Activated CD8-positive, alpha-beta memory T cell treated with anti-CD3 and anti-CD28 coated beads, Interleukin-2, amount 10 ng/mL, durations not matched to agents 7 days and 5 days (primary cell): ENCODE measurements at places on chromosomes 6 and 20. TPM values are rescaled to one million over a fixed set of nuclear protein-coding genes. Genes with fewer than 3 reads are reported as not detected.

- DNase-seq = no peak
These were observed 65.7 kb downstream of the PSMG4 start for GRCh38 chr6:3324262-3324942.

CCN5 gene
- not detected for total RNA-seq

DNA sequence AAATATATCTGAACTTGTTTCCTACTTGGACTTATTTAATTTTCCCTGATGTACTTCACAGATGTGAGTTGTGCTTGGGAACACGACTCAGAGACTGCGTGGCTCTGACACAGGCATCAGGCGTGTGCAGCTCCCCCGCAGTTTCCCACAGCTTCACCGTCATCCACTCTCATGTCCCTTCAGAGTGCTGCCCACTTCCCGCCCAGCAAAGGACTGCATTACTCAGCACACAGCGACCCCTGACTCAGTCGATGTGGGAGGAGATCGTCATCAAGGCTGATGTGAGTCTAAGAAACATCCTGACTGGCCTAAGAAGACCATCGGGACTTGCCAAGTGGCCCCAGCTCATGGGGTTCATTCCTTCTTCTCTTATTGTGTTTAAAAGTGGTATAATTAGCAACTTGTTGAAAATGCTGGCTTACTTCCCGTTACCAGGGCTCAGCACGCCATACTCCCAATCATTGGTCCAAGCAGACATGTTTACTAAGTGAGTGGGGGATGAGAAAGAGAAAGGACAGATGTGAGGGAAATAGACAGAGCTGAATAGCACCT, 539.4 kb upstream of the JARID2 start:
- peak; percentile 75 for DNase-seq

NOX3 gene
- not detected for total RNA-seq

- DNase-seq = no peak
These were observed 5.1 kb upstream of the KIAA0408 start for GRCh38 chr6:127464161-127464880.

- DNase-seq = no peak
These were observed 10.8 kb upstream of the WTAP start for GRCh38 chr6:159716247-159717096.

DNA sequence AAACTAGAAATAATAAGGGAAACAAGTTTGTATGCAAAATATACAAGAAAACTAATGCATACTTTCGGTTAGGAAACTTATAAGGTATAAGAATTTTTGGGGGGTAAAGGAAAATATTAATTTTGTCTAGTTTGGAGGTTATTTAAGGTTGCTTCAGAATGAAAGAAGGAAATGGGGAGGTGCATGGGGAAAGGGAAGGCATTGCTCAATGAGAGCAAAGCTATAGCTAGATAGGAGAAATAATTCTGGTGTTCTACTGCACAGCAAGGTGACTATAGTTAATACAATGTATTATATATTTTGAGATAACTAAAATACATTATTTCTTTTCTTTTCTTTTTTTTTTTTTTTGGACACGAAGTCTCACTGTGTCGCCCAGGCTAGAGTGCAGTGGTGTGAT, 5.4 kb upstream of the MYMX start:
- no peak for DNase-seq

DNA sequence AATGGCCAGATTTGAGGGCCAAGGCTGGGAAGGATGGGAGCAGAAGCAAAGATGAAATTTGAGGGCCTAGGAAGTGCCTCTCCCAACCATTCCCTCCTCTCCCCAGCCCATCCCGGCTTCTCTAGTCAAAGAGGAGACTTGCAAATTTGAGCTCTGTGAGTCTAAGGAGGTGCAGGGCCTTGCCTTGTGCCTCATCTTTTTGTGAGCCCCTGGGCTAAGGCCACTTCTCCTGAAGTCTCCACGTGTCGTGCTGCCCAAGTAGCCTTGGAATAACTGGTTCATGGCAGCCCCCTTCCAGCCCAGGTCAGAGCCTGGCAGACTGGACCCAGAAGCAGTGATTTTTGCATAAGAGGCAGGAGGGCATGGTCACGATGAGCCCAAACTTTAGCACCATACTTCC, 6.7 kb downstream of the PTGIS start:
- DNase-seq = no peak

DNA sequence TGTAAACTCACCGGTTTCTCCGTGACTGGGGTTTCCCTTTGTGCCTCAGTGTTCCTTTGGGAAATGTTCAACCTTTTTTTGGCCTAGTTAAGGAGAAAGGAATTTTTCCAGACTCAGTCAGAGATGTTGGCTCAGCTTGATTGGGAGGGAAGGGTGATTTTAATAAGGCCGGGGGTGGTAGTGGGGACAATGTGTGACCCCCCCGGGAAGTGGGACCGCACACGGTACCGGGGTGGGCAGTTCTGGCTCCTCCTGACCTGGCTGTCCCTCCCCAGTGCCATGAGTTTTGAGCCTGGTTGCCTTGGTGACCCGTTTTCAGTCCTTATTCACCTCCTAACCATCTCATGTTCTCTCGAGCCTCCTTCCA, 132.7 kb downstream of the SNX5 start:
- DNase-seq = no peak

GRCh38 chr6:36329798-36330291, 6.8 kb downstream of the BNIP5 start:
- no peak for DNase-seq

GRCh38 chr20:54079652-54080051, 9.3 kb upstream of the BCAS1 start:
- no peak for DNase-seq

MEI4 gene
- total RNA-seq = not detected

CPNE1 gene
- total RNA-seq = 277 TPM

GRCh38 chr6:78253618-78254017, 600.8 kb downstream of the MEI4 start:
- no peak for DNase-seq

DNA sequence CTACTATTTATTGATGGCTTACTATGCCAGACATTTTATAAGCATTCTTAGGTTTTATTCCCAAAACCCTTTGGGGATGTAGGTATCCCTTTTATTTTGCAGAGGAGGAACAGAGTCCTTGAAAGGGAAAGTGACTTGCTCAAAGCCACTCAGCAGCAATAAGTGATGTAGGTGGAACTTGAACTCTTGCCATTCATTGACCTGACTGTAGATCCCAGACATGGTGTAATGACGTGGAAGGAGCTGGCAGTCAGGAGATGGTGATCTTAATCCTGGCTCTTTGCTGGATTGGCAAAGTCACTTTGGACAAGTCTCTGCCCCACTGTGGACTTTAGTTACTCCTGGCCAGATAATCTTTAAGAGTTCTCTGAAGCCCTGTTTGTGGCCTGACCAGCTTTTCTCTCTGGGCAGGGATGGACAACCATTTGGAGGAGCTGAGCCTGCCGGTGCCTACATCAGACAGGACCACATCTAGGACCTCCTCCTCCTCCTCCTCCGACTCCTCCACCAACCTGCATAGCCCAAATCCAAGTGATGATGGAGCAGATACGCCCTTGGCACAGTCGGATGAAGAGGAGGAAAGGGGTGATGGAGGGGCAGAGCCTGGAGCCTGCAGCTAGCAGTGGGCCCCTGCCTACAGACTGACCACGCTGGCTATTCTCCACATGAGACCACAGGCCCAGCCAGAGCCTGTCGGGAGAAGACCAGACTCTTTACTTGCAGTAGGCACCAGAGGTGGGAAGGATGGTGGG, 1.6 kb downstream of the DBNDD2 start:
- no peak for DNase-seq

DNA sequence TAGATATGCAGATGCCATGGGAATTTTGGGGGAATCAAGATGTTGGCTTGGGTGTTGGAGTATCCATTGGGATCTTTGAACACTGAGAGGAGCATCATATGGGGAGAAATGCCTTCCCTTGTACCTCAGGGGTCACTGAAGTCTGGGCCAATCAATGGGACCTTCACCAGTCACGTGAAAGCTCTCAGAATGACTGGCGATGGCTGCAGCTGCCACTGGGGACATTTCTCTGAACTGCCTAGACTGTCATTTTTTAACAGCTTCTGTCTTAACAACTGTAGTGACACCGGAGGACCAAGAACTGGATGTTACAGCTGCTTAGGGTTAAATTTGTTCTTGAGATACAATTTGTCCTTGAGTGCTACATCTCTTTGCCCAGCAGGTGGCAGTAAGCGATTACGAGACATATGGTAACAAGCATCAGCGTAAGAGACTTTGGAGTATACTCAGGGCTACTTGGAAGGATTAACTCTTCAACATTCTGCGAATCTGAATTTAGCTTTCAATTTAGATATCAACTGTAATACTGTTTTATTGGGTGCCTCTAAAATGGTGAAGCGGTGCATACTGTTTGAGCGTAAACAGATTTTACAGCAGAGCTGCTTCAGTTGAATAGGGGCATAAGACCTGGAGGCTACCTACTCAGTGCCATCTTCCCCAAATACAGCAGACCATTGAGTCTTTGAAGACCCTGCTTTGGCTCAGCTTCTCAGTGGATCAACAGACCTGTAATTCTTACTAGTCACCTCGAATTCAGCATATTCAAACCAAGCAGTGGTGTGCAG, 36.0 kb downstream of the CCN2 start:
- peak; percentile 67 for DNase-seq

GRCh38 chr20:40510622-40511021, 178.4 kb downstream of the MAFB start:
- DNase-seq = no peak

DNA sequence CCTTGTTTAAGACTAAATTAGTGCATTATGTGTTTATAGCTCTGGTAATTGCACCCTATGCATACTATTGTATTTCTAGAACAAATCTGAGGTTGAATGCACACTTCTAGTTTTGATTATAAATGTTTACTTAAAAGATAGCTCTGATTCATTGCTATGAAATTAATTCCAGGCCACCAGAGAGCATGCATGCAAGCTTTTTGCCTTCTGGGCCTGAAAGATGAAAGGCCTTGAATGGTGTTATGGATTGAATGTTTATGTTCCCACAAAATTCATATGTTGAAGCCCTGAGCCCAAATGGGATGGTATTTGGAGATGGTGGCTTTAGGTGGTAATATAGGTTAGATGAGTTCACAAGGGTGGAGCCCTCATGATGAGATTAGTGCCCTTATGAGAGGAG, 695.0 kb upstream of the MAP3K7 start:
- no peak for DNase-seq

GRCh38 chr6:24918641-24919055, 17.1 kb downstream of the RIPOR2 start:
- DNase-seq = no peak

GRCh38 chr6:90251295-90251992, 45.2 kb downstream of the BACH2 start:
- no peak for DNase-seq

DNA sequence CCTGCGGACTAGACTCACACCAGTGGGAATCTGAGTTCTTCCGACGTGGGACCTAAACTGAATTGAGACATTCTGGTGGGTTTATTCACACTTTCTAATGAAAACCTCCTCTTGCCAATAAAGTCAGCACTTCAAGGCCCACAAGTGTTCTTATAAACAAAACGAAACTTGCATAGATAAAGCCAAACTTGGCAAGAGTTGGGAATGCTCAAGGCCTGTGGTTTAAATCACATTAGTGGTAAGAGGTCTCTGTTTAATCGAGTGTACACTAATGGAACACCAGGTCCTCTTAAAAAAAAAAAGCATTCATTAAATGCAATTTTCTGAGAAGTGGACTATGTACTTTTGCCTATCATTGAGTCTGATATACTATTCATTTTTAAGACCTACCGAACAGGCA, 143.3 kb downstream of the SMOC2 start:
- DNase-seq = no peak

- no peak for DNase-seq
These were observed 7.6 kb downstream of the DHX35 start for GRCh38 chr20:38969708-38970107.

HLA-DRB1 gene
- total RNA-seq = 228 TPM

FRMD1 gene
- not detected for total RNA-seq

XKR7 gene
- total RNA-seq = not detected

- DNase-seq = no peak
These were observed 55.4 kb downstream of the CDC5L start for GRCh38 chr6:44442833-44443444.

- DNase-seq = no peak
These were observed 369.4 kb downstream of the UTRN start for GRCh38 chr6:144654506-144654905.

DNA sequence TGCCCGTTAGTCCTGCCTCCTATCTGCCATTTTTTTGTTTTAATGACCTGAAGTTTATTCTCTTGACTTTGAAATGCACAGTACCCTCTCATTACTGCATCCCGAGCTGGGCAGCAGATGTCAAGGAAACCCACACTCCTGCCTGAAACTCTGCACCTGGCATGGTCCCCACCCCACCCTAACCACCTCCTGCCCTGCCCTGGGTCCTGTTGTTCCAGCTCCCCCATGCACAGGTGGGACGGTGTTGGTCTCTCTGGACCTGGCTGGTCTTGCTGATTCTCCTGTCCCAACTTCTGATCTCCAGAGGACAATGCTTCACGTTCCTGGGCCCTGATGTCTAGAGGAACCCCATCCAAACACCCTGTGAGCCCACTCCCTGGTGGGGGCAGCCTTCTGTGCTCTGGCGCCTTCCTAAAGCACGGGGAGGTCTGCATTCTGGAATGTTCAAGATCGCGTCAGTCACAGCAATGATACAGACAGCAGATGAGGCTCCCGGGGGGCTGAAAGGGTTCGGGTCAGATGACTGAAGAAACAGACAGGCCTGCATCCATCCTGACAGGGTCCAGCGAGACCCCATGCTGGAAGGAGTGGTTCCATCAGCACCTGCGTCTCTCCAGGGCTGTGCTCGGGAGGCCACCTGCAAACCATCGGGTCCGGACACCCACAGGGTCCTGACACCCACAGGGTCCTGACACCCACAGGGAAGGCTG, 73.6 kb downstream of the ERMARD start:
- peak; percentile 27 for DNase-seq

BIRC7 gene
- total RNA-seq = not detected

PRDM13 gene
- 0.14 TPM for total RNA-seq

ADAM33 gene
- total RNA-seq = not detected

DNA sequence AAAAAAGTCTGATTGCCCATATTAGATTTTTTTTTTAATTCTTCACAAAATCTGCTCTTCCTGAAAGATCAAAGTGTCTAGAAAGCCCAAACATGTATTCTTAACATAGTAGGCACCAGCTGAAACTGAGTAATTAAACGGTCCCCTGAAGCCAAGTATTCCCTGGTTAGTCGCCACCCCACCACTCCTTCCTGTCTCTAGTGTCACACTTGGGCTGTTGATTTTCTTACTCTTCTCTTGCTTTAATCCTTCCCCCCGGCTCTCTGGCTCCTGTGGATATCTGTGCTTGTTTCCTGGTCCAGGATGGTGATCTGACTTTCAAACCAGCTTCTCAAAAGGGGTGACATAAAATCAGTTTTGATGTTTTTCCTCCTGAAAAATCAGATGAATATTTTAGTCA, 162.9 kb downstream of the QKI start:
- DNase-seq = no peak

- no peak for DNase-seq
These were observed 165.0 kb upstream of the POU3F2 start for GRCh38 chr6:98669371-98669770.

DSTN gene
- 78.3 TPM for total RNA-seq

MOCS1 gene
- 0.30 TPM for total RNA-seq

DNA sequence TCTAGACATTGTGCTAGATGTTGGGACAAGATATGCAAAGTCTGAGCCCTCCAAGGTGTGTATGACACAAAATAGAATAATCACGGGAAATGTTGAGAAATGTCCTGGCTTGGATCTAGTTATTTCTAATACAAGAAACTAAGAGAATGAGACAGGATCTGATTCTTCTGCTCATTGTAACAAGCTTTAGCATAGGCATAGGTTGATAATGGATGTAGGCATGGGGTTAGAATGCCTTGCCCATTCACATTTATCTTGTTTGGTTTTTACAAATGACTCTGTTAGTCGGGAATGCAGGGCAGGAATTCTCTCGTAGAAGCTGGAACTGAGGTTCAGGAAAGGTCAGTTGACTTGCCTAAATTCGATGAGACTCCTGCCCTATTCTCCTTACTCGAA, 1.5 kb upstream of the SLC26A8 start:
- no peak for DNase-seq

NAA20 gene
- total RNA-seq = 64.5 TPM
